ENCODE measurements at places on chromosomes 4 and X.

DNA sequence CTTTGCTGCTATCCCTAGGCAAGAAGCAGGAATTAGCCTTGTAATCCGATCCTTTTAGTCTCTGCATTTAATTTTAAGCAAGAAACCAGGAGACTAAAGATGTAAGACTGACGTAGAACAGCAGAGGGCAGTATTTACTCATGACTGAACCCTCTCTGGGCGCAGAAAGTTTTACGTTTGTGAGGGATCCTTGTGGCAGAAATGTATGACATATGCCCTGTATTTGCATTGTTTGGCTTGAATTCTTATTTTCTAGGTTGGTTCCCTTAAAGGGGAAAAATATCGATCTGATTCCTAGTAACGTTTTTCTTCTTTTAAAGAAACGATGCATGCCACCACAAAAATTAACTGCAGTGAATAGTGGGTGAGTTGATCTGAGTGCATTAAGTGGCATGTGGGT, 1.3 kb upstream of the FAT4 start:
- DNase-seq, result peak; percentile 53

GRCh38 chrX:153674219-153674851, 722 bp upstream of the PNCK start:
- peak; percentile 76 for DNase-seq

GRCh38 chr4:77586951-77587383, 18.7 kb upstream of the CXCL13 start:
- DNase-seq, result no peak

DNA sequence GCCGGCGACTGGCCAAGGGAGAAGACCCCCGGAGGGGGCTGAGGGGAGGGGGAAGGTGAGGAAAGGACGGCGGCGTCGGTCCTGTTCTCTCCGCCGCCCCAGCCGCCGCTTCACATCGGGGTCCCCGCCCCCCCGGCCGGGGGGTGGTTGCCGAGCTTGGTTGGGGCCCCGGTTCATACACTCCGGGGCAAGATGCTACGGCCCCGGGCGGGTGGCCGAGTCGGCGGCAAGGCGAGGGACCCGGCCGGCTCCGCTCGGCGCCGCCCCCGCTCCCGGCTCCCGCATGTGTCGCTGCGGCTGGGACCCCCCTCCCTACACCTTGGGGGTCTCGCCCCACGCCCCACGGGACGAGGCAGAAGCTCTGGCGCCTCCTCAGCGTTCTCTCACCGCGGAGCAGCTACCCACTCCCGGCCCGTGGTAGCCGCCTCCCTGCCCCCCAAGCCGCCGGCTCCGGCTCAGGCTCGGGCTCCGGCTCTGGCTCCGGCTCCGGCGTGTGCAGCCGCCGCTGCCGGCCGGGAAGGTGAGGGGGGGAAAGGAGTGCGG, 461 bp downstream of the FBXW7 start:
- no peak for DNase-seq

GRCh38 chrX:141701072-141701471, 2.5 kb upstream of the SPANXD start:
- DNase-seq, result no peak

- DNase-seq, result no peak
Observed at GRCh38 chr4:81647388-81647787, 175.7 kb upstream of the RASGEF1B start.

- peak; percentile 26 for DNase-seq
Observed at GRCh38 chr4:7089213-7089986, 21.5 kb upstream of the GRPEL1 start.

Measured in lower leg skin (tissue), 4 donors.